ENCODE measurements at places on chromosomes 3 and 15.

DNA sequence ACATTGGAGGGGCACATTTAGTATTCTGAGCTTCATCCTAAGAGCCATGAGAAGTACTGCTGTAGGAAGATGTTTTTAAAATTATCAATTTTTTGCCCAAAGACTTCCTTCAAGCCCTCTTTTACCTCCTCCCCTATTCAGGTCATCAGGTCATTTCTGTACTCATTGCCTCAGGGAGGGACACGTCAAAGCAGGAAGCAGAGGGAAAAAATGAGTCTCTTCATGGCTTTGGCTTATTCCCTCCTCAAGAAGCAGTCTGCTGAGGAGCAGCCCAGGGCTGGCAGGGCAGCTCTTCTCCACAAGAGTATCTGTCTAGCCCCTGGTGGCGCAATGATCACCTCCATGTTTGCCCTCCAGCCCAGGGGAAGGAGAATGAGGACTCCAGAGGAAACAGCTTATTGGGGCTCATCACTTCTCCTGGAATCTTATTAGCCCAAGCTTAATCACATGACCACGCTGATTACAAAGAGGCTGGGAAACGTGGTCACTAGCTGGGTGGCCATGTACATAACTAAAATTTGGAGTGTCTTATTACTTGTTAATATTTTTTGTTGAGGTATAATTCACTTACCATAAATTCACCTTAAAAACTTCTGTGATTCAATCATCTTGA lies 44.2 kb upstream of the GATA2 start:
- no peak for DNase-seq

DNA sequence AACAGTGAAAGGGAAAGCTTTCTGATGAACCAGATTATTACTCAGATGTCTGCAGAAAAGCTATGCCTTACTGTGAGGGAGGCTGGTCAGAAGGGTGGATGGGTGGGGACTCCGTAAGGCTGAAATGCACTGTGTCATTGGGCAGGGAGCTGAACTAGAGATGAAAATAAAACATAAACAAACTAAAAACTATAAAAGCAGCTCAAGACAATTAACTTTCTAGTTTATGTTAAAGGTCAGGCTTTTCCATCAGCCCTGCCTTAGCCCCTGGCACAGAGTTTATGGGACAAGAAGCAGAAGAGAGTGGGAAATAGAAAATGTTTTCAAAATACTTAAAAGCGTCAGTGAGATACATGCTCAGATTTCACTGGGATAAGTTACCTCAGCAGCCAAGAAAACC lies 310.0 kb upstream of the UBE2E2 start:
- no peak for DNase-seq

DNA sequence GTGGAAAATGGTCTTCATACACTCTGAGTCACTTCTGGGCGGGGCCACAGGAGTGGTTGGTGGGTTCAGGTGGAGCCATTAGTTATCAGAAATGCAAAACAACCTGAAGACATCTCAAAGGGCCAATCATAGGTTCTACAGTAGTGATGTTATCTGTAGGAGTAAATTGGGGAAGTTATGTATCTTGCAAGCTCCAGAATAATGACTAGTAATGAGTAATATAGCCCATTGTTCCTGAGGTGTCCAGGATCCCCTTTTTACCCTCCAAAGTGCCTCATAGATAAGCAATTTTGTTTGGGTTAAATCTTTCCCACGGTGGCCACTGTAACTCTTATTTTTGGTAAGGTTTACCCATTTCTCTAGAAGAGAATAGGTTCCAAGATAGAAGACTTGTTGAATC lies 91.7 kb downstream of the PIK3R4 start:
- no peak for DNase-seq

DNA sequence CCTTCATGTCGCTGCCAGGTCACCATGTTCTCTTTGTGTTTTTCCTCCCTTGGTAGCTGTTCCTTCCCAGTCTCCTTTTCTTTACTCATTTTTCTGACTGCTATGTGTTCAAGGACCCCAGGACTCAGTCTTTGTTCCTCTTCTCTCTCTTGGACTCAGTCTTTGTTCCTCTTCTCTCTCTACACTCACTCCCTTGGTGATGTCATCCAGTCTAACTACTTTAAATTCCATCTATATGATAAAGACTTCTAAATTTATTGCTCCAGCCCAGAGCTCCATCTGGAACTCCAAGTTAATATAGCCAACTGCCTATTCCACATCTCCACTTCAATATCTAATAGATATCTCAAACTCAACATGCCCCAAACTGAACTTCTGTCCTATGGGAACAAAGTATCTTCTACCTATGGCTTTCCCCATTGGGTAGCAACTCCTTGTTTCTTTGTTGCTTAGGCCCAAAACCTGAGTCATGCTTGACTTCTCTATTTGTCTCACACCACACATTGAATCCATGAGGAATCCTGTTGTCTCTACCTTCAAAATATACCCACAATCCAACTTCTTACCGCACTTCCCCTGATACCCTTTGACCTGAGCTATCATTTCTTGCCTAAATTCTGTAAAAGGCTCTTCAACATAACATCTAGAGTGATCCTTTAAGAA lies 4.9 kb upstream of the DYNC1LI1 start:
- no peak for DNase-seq

DNA sequence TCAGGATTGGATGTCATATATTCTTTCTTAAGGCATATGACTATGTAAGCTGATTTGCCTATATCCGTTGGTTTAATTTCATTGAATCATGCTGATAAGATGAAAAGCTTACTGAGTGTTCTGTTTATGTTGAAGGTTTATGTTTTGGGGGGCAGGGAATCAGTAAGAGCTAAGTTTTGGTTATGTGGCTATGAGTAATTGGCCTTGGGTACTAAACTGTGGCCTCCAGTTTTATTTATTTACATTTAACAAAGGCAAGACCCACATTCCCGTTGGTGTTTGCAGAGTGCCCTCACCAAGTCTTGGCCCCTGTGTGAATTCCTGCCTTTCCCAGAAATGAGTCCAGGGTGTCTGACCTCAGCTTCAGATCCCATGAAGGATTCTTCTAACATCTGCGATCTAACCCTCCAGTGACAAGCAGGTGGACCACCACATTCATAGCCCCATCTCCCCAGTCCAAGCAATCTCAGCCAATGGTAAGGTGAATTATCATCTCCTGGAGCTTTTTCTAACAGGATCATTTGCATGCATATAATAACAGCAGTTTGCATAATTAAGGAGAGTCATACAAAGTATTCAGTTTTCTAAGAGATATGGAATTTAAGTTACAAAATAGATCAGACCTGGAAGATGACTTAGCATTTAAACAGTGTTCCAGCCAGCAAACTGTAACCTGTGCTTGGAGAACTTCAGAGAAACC lies 27.4 kb downstream of the GLDN start:
- DNase-seq, result no peak

- DNase-seq, result no peak
These were observed 46.3 kb upstream of the SLC41A3 start for GRCh38 chr3:126130081-126130855.

GRCh38 chr3:193865896-193866480 lies 270.0 kb upstream of the HES1 start:
- DNase-seq, result no peak

- DNase-seq, result peak; percentile 52
These were observed 519 bp downstream of the ABHD6 start for GRCh38 chr3:58237941-58238681.

GRCh38 chr15:80958818-80959495 lies 30.7 kb downstream of the MESD start:
- no peak for DNase-seq

DNA sequence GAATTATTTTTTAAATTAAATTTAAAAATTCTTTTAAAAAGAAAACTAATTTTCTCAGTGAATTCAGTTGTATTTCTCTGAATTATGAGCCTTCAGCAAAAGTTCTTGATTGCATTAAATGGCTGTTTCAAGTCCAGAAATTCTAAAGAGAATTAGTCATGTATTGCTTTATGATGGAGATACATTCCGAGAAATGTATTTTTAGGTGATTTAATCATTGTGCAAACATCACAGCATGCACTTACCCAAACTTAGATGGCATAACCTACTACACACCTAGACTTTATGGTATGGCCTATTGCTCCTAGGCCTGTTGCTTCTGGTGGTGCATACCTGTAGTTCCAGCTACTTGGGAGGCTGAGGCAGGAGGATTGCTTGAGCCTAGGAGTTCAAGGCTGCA lies 44.3 kb upstream of the GCNT3 start:
- no peak for DNase-seq

GRCh38 chr3:39433642-39434041 lies 27.1 kb downstream of the RPSA start:
- DNase-seq, result no peak

DNA sequence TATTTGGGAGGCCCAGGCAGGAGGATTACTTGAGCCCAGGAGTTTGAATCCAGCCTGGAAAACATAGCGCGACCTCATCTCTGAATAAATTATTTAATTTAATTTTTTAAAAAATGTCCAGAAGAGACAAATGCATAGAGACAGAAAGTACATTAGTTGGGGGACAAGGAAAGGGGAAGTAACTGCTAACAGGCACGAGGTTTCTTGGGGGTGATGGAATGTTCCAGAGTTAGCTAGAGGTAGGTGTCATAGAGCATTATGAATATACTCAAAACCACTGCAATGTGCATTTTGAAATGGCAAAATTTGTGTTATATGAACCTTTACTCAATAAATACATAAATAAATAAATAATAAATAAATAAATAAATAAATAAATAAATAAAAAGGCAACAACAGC lies 31.7 kb upstream of the CYP11A1 start:
- no peak for DNase-seq

DNA sequence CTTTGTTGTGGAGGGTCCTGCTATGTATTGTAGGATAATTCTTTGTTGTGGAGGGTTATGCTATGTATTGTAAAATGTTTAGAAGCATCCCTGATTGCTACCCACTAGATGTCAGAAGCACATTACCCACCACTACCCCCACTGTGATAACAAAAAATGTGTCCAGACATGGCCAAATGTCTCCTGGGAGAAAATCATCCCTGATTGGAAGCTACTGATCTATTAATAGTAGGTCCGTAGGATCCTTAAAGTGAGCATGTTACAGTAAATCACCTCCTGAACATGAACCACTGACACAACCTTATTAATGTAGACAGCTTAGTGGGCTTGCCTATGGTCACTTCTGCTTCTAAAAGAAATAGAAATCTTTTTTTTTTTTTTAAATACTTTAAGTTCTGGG lies 884.6 kb downstream of the AGBL1 start:
- no peak for DNase-seq

DNA sequence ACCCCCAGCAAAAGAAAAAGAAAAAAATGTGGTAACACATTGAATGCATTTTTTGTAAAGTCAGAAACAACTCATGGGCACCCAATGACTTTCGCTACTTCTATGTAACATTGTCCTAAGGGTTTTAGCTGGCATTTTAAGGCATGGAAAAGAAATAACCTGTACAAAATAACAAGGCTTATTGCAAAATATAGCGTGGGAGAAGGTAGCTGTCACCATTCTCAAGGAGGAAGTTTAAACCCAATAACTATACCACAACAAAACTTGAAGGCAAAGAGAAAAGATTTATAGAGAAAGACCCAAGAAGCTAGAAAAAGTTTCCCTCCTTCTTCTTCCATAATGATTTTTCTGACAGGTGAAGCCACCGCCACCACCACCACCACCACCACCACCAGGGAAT lies 55.7 kb upstream of the ACP3 start:
- DNase-seq, result no peak

DNA sequence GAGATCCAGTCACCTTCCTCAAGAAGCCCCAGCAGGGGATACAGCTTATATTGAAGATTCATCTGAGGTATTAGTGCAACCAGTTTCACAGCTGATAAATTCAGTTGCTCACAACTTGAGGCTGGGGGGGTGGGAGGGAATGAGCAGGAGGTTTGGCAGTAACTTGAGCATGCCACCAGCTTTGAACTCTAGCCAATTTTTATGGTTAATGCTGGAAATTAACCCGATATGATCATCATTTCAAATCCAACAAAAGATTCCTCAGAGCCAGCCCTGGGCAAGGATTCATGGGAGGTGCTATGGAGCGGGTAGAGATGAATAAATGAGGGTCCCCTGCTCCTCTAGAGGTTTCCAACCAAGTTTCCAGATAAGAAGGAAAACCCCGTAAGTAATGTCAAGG lies 73.1 kb upstream of the HES1 start:
- no peak for DNase-seq

DNA sequence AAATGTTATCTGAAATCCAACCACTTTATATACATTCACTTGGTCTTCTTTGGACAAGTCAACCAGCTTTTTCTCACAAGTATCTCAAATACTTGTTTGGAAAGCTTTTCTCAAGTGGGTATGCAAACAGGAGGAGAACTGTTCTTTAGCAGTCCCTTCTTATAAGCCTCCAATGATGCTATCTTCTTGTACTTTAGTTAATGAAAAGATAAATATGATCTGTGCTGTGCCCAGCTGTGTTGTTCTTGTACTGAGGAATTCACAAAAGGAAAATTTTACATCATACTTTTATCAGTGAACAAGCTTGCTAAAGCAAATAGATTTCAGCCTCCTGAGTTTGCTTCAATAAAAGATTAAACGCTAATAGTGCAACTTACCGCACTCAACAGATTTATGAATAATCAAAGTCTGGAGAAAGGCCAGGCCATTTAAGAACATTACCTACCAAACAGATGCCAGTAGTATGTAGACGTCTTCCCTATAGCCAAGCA lies 395.2 kb downstream of the MECOM start:
- DNase-seq, result no peak

DNA sequence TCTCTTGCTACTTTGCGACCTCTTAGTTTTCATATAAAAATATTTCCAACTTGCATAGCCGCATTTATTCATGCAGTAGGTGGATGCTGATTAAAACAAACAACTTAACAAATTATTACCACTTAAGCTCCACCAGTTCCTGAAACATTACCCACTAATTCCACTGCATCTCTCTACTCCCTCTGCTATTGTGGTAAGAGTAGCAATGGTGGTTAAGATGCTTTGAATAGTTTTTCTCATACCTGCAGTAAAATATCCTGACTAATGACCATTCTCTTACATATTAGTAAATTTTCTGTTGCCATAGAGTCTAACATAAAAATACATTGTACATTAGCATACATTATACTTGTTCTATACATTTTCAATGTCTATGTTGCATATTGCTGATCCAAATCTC lies 397.6 kb upstream of the PLSCR5 start:
- no peak for DNase-seq

GRCh38 chr3:71997066-71997653 lies 212.2 kb upstream of the PROK2 start:
- no peak for DNase-seq

DNA sequence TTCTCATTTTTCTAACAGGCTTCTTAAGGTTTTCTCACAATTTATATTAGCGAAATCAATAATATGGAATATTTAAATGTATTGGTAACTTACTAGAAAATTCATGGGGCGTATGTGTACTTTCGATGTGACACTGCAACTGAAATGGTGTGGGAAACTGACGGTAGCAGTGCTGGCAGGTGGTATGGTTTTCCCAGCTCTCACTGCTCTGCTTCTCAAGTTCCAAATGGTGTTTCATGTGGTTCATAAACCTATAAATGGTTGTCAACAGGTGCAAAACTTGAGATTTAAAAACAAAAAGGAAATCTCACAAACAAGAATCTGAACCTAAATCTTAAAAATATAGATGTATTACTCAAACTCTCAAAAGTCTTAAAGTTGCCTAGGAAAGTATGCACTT lies 54.7 kb downstream of the ZNF280D start:
- no peak for DNase-seq

- no peak for DNase-seq
These were observed 46.8 kb downstream of the CYP11A1 start for GRCh38 chr15:74320352-74321247.

GRCh38 chr3:29503958-29504357 lies 223.1 kb downstream of the RBMS3 start:
- DNase-seq, result no peak

Data from GM19239 (cell line).